BE2C (cell line): ENCODE measurements at places on chromosomes 11 and 22.

- DNase-seq, result no peak
Measured at GRCh38 chr22:48960980-48961660, 866.6 kb downstream of the BRD1 start.

DNA sequence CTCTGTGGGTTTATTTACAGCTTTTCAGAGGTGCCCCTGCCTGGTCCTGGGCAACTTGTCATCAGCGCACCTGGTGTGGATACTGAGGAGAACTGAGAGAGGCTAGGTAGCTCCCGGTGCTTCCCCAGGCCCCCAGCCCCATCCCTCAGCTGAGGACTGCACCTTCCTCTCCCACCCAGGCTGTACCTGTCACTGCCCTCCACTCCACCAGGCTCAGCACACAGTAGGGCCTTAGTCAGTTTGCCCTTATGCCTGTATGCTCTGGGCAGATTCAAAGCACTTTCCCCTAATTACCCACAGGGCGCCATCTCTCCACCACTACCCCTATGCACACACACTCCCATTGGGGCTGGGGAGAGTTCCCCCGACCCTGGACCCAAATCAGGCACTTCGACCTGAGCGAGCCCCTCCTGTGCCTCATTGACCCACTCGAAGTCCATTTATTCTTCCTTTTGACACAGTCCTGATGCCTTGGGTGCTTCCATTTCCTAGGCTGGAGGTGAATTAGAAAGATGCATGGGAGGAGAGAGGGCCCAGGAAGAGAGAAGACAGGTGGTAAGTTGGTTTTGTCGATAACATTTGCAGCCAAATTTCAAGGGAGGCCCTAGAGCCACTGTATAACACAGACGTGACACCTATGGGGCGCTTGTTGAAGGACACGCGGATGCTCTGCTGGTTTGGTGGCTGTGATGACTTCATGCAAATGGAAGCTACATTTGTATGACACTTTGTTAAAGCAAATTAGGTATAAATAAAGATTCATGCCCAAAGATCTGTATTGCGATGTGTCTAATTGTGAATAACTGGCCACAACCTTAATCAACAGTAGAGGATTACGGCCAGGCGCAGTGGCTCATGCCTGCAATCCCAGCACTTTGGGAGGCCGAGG lies 13.8 kb upstream of the PICK1 start:
- DNase-seq, result no peak

GRCh38 chr11:2298795-2299761 lies 2.6 kb downstream of the C11orf21 start:
- DNase-seq, result peak; percentile 39

DNA sequence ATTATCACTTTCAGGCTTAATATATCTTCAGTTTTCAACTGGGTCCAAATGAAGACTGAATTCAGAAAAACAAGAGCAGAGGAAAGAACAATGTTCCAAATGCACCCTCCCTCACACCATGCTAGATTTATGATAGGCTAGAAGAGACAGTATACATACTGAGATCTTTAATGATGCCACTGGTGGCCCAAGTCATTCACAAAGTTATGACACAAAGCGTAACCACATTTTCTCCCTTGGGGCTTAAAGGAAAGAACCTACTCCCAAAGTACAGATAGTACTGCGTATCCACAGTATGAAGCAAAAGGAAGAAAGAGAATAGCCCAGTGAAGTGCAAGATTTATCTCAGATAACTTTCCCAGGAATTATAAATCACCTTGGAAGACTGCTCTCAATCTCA lies 10.9 kb upstream of the SOX6 start:
- DNase-seq, result no peak

- no peak for DNase-seq
Measured at GRCh38 chr11:130400781-130401483, 27.5 kb downstream of the ADAMTS8 start.

DNA sequence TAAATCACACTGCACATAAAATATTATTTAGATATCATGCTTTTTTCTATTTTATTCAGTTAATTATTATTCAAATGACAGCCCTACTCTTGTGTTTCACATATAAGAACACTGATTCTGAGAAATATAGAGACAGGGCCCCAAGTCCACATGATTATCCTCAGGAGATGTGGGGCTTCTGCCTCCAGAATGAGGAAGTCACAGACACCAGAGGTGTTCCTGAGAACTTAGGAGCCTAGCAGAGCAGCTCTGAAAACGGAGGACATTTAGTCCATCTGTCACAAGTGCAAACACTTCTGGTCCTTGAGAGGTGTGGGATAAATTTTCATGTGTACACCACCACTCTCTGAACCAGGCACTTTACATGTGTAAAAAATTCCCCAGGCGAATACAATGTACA lies 26.2 kb downstream of the TRIM66 start:
- no peak for DNase-seq

DNA sequence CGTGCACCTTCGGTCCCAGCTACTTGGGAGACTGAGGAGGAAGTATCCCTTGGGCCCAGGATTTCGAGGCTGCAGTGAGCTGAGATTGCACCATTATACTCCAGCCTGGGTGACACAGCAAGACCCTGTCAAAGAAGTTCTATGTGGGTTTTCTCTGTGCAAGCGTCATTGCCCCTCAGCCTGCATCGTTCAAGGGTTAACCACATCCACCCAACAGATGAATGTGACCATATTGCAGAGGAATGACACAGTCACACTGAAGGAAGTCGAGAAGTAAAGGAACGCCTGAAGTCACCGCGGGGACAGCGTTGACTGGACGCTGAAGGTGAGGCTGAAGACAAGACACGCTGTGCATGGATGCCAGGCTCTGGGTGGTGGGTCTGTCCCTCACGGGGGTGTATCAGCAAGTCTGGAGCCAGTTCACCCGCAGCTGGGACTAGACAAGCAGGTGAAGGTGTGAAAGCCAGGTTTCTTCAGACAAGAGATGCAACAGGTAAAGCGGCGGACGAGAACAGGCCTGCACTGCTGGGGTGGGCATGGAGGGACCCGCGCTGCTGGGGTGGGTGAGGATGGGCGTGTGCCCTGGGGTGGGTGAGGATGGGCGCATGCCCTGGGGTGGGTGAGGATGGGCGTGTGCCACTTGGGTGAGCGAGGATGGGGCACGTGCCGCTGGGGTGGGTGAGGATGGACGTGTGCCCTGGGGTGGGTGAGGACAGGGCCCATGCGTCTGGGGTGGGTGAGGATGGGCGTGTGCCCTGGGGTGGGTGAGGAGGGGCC lies 36.5 kb upstream of the TOLLIP start:
- DNase-seq, result no peak

- no peak for DNase-seq
Measured at GRCh38 chr11:80533463-80533862, 1092.6 kb upstream of the TENM4 start.

DNA sequence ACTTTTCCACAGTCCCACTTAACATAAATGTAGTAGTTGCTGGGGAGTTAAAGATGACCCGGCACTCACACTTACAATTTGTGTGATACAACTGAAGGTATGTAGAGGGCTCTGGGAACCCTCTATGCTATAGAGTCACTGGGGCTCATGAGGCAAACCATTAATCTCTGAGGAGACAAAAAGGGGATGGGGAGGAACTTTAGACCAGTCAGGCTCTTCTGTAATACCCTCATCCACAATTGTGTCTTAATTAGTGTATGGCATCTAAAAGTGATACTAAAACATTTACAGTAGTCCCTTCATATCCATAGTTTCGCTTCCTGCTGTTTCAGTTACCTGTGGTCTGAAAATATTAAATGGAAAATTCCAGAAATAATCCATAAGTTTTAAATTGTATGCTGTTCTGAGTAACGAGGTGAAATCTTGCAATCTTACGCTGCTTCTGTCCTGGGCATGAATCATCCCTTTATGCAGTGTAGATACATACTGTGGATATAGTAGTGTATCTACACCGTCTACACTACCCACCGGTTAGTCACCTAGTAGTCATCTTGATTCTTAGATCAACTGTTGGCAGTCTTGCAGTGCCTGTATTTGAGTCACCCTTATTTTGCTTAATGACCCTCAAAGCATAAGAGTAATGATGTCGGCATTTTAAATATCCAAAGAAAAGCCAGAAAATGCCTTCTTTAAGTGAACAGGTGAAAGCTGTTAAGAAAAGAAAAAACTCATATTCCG lies 12.2 kb downstream of the CBL start:
- DNase-seq, result no peak

- DNase-seq, result no peak
Measured at GRCh38 chr11:12048936-12049790, 40.7 kb upstream of the DKK3 start.

GRCh38 chr11:34264303-34265110 lies 93.3 kb downstream of the ABTB2 start:
- DNase-seq, result no peak

DNA sequence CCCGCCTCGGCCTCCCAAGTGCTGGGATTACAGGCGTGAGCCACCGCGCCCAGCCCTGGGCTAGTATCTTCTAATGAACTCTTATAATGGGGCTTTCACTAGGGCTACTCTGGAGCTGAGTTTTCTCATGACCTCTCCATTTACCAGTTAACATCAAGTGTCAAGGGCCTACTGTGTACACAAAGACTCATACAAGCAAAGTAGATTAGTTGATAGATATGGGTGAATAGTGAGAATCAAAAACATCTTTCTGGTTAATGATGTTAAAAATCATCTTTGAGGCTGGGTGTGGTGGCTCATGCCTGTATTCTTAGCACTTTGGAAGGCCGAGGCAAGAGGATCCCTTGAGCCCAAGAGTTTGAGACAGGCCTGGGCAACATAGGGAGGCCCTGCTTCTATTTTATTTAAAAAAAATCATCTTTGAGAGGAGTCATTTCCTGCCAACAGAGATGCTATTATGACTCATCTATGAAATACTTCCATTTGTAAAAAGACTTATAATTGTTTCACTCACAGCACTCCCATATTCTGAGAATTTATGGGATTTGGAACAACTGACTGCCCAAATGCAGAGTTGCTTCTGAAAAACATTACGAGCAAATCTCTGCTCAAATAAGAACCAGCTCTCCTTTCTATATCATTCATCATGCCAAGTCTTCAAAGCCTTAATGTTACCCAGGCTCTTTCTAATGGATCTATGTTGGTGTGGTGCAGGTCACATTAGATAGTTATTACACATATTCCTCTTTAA lies 57.0 kb downstream of the GDPD4 start:
- DNase-seq, result no peak

DNA sequence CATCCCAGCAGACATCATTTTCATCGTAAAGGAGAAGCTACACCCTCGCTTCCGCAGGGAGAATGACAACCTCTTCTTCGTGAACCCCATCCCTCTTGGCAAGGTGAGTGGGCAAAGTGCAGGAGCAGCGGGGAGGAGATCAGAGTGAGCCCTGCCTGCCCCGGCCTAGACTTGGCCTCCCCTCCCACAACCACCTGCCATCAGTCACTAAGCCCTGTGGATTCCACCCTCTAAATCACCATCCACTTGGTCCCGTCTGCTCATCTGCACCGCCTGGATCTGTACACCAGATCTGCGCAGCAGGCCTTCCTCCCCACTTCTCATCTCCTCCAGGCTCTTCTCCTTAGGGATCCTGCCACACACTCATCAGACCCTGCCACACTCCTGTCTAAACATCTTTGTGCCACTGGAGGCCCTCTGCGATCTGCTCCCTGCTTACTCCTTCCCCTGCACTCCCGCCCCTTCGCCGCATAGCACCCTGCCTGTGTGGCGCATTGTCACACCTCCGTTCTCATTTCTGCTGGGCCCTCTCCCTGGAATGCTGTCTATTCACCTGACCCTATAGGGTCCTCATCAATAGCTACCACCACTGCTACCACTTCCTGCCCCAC lies 14.2 kb downstream of the UCP2 start:
- no peak for DNase-seq

- DNase-seq, result no peak
Measured at GRCh38 chr22:44632541-44633396, 69.2 kb upstream of the PRR5 start.

DNA sequence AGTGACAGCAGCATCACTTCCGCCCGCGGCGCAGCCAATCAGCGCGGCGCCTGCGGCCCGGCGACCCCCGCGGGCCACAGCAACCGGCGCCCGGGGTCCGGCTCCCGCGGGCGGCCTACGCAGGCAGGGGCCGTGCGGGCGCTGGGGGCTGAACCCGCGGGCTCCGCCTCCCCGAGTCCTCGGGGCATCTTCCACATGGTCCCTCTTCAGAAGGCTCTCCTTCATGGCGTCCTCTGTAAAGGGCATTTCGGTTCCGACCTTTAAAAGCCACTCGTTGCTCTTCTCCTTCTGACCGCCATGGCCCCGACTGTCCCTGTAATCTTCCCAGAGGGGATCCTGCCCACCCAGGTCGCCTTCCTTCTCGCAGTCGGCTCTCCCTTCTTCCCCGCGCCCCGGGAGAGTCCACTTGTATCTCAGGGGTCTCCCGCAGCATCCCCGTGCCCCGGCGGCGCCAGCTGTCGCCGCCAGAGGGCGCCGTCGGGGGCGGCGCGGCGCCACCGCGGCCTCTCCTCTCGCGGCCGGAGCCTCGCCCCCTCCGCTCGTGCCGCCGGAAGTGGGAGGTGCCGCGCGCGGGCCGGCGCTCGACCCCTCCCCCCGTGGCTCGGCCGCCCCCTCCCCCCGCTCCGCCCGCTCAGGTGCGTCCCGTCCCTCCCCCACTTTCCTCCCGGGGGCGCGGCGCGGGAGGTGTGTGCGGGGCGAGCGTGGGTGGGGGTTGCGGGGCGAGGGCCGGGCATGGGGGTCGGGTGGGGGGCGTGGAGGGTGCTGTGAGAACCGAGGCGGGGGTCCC lies at the start of gene RNF214:
Gene RNF214 (plus strand): TSS at position 580 of the 787 bp plus-strand sequence. CDS start 1,602 bp downstream, outside the sequence.
- peak; percentile 90 for DNase-seq

DNA sequence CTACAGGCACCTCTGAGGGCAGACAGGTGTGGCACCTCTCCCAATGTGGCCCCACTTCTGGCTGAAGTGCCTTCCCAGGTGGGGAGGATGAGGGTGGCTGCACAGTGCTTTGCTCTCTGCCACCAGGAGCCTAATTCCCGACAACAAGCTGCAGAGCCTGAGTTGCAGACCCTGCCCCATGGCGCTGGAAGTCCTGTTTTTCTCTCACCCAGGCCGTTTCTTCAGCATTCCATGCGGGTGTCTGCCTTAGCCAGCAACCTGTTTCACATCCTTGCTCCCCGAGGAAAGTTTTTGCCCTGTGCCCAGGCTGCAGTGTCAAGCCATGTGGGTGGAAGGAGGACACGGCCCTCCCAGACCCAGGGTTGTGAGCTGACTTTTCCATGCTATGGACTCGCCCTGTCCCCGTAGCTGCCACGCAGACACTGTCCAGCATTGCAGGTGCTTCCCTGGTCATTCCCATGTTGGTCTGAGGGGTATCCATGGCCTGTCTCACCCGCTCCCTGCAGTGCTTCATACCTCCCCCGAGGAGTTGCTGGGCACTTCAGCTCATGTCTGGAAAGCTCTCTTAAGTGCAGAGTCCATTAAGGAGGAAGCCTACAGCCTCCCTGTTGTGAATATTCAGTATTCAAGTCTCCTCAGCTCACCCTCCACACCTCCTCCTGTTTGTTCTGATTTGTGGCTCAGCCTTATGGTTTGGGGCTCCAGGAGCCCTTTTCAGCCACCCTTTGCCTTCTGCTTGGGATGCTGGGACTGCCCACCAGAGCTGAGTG lies 2.9 kb downstream of the DAGLA start:
- DNase-seq, result no peak

DNA sequence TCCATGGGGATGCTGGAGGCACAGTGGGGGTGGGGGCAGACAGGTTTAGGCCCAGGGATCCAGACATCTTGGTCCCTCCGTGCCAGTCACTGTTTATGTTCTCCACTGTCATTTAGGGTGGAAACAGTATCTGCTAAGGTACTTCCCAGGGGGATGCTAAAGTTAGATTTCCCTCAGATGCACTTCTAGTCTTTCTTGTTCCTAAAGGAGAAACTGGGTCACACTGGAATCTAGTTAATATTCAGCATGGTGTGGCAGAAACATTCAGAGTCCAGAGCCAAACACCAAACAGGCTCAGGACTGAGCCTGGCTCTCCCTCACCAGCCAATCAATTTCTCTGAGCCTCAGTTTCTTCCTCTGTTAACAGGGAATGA lies 83.4 kb upstream of the PLET1 start:
- DNase-seq, result no peak

GRCh38 chr11:45145083-45145378 lies 1.4 kb upstream of the PRDM11 start:
- DNase-seq, result no peak
